ENCODE measurements at places on chromosomes 7 and 10. TPM values are rescaled to one million over a fixed set of nuclear protein-coding genes. Genes with fewer than 3 reads are reported as not detected.
A peak's percentile ranks its signal among the peaks of the same experiment; 100 is the strongest.

DNA sequence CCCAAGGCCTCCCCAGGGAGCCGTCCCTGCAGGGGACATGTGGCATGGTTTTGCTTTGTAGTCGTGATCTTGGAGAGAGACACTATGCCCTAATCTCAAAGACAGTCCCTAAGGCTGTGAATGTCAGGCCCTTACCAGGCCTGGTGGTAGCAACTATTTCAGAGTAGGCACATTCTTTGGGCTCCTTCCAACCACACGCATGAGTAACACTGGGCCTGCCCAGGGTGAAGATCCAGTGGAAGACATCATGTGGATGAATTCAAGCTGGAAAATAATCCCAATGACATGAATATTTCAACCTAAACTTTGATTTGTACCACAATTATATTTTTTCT is 39.5 kb upstream of the INSIG1 start:
- no peaks in the 10 kb centered on the region for H3K36me3 ChIP-seq
- no peaks in the 10 kb centered on the region for H3K4me1 ChIP-seq
- H3K4me3 ChIP-seq, result no peak overlapping the region
- peak overlapping the region; percentile 47 for H3K27ac ChIP-seq
- DNase-seq, result no peak

DNA sequence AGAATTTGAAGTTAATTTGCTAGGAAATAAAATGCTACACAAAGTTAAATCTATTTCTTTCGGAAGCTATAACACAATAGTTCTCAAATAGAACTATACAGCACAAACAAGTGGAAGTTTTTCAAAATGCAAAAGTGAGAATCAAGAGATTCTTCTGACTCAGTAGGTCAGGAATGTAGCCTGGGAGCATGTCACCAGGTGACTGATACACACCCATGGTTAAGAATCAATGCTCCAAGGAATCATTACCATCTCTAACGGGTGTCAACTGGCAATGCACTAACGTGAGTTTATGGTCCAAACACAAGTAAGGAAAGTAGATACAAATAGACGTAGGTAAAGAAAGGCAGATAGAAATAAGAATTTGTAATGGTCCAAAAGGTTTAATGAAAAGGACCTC is 170.5 kb downstream of the SRPK2 start:
- H3K4me3 ChIP-seq, result no peak overlapping the region
- no peaks in the 10 kb centered on the region for H3K36me3 ChIP-seq
- H3K4me1 ChIP-seq, result peaks cover 16% of the 10 kb centered on the region
- no peak overlapping the region for H3K27ac ChIP-seq
- H3K27me3 ChIP-seq, result no peaks in the 10 kb centered on the region

- H3K27ac ChIP-seq, result no peak overlapping the region
- no peaks in the 10 kb centered on the region for H3K4me1 ChIP-seq
- no peak overlapping the region for H3K4me3 ChIP-seq
Observed at GRCh38 chr10:132802048-132802447, 16.1 kb upstream of the NKX6-2 start.

Gene DNAJB12
- total RNA-seq, result 38.5 TPM

Gene SYPL1
- total RNA-seq, result 99.5 TPM

Measured in sigmoid colon (tissue), 7 donors.